ENCODE measurements at places on chromosomes 13 and 19.

- DNase-seq: no peak
Observed at GRCh38 chr13:95275322-95276036, 25.8 kb downstream of the ABCC4 start.

DNA sequence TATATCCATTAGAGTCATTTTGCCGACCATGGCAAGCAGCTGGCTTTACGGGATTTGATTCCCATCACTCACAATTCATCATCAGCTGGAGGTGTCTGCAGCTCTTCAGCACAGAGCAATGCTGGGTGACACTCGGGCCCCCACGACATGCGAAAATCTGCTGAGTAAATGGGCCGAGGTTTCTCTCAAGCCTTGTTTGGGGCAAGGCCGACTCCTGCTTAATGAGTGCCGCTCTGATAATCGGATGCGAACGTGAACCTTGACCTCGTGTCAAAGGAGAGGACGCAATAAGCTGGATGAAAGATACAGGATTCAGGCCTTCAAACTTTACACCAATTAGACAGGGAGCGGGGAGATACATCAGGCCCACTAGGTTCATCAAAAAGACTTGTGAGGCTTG, 65.2 kb downstream of the GGACT start:
- no peak for DNase-seq

- DNase-seq: no peak
Observed at GRCh38 chr19:18131841-18132596, 20.9 kb upstream of the PIK3R2 start.

DNA sequence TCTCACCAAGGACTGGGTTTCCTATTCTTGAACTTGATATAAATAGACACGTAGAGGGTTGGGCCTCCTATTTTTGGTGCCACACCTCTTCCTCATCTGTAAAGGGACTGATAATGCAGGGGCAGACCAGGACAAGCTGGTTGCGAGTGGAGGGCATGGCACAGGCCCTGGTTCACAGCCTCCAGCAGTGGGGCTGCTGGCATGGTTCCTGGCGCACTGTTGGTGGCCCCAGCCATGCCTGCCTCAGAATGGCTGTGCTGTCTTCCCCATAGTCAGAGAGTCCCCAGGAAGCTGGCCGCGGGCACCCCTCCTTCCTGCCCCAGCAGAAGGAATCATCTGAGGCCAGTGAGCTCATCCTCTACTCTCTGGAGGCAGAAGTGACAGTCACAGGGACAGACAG, 10.5 kb upstream of the OVOL3 start:
- DNase-seq: no peak

- no peak for DNase-seq
Observed at GRCh38 chr13:26705536-26705935, 55.0 kb downstream of the GPR12 start.

DNA sequence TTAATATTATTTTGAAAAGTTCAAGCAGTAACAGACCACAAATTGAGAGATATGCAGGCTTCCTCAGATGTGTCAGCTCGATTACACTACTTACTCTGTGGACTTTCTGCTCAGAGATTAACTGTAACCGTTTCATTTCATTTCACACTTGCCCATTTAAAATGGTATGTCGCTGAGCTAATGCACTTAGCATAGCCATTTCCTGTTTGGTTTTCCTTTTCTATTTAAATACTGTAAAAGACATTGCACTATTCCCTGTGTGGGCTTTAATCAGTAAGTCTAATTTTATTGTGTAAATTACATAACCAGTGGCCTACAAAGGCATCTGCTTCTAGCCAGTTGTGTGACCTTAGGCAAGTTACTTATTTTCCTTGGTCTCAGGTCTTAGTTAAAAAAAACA, 237.6 kb downstream of the LACC1 start:
- DNase-seq: no peak

DNA sequence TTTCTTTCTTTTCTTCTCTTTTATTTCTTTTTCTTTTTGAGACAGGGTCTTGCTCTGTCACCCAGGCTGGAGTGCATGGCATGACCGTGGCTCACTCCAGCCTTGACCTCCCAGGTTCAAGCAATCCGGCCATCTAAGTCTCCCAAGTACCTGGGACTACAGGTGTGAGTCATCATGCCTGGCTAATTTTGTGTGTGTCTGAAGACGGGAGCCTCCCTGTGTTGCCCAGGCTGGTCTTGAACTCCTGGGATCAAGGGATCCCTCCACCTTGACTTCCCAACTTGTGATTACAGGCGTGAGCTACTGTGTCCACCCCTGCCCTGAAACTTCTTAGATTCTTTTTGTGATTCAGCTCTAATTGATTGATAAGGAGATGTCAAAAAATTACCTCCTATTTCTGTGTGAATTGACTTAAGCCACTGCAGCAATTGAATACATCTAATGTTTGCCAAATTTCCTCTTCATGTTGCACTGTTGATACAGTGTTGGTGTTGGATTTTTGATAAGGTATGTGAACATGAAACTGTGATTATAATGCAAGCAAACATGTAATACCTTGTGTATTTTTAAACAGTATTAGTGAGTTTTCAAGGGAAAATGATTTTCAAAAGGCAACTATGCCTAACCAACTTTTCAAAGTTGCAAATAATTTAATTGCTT, 22.6 kb downstream of the KLF5 start:
- DNase-seq: no peak

DNA sequence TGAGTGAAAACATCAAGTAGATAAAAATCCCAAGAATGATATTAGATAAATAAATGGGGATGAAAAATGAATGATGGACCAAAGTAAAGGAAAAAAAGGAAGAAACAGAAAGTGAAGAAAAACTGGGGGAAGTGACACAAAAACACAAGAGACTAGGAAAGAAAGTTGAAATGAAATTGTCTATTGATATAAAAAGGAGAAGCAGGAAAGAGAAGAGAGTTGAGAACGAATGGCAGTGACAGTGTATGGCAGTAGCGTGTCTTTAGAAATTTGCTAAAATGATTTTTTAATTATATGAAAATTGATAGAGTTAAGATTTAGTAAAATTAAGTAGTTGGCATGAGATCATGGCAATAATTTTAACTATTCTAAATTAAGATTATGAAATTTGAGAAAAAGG, 36.3 kb upstream of the SGCG start:
- DNase-seq: no peak

DNA sequence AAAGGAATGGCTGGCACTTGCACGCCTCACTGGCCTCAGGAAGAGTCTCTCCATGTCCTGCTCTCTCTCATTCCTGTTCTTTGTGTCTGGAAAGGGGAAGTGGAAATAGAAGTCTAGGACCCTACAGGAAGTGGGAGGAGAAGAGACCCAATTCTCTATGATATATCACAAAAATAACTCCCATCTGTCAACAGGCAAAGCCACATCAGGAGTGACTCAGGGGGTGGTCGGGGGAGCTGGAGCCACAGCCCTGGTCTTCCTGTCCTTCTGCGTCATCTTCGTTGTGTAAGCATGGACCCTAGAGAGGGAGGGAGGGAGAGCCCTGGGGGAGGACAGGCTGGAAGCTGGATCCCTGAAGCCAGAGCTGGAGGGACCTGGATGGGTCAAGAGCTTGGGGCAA, 3.0 kb downstream of the SIGLEC9 start:
- DNase-seq: no peak

- DNase-seq: no peak
Observed at GRCh38 chr13:46756977-46757376, 40.0 kb downstream of the ESD start.

DNA sequence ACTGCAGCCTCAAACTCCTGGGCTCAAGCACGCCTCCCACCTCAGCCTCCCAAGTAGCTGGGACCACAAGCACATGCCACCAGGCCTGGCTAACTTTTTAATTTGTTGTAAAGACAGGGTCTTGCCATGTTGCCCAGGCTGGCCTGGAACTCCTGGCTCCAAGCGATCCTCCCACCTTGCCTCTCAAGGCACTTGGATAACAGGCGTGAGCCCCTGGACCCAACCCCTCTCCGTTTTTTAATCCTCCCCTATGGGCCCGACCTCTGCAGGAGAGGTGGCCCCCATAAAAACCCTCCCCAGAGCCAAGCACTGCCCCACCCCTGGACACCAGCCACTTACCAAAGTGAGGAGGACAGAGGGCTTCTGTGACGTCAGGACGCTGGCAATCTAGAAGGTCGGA, 28.6 kb downstream of the PEPD start:
- no peak for DNase-seq

DNA sequence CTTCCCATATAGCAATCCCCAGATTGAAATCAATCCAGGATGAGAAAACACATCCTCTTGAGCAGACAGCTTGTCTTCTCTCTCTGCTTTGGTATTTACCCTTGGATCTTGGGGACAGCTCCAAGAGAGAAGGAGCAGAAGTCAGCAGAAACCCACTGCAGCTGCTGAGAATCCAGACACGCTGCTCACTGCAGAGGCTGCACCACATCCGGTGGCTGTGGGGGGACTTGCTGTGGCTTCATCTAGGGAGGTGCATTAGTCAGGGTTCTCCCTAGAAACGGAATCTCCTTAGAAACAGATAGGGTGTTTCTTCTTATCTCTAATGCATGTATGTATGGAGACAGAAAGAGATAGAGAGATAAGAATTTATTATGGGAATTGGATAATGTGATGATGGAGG, 2.7 kb downstream of the CYP4F12 start:
- no peak for DNase-seq

DNA sequence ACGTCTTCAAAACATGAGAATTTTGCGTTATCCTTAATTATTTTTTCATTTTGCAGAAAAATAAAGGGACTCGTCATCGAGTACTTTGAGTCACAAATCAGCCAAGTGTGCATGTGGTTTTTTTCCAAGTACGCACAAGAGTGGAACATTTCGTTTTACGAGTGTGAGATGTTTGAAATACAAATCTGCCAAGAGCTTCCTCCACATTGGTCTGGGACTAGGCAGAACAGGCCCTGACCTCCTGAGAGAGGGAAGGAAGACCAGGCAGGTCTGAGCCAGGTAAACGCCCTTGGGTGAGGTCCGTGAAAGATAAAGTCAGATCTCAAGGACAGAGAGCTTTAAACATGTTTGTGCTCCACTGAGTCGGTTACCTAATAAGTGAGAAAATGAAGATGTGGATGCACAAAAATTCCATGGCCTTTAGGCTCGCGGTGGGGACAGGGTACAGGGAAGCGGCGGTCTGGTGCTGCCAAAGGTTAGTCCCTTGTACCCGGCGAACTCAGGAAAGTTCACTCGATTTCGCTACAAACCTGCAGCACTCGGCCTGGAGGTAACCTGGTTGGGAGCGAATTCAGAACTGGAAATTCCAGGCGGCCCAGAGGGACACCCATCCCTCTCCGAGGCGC, 473 bp upstream of the ITM2B start:
- no peak for DNase-seq

DNA sequence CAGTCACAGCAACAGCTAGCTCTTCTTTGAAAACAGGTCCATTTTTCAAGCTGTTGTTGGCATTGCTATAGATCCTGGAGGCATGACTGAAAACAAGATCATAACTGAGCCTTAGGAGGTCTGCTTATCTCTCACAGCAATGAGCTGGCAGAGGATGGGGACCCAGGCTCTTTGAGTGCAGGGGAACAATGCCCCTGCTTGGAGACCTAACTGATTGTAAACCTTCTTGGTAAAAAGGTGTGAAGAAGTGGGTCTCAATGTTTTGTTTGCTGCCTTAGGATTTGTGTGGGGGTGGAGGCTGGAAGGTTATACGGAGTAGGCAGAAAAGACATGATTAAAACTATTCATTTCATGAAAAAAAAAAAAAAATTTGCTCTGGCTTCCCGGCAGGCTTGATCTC, 94.6 kb downstream of the EFNB2 start:
- DNase-seq: no peak

DNA sequence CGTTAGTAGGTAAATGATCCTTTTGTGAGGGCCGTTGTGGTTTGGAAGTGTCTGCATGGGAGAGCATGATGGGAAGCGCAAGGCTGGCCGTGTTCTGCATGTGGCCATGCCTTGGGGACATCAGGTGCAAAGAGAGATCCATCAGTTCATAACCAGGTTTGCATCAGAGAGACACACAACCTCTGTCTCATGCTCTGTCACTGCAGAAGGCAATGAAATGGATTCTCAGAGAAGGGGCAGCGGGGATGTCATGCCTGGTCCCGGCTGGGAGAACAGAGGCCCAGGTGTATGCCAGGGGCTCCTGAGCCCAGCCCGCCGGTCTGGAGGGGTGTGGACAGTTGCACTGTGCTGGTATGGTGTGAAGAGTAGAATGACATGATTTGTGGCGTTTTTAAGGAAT, 60.2 kb downstream of the GGACT start:
- no peak for DNase-seq

DNA sequence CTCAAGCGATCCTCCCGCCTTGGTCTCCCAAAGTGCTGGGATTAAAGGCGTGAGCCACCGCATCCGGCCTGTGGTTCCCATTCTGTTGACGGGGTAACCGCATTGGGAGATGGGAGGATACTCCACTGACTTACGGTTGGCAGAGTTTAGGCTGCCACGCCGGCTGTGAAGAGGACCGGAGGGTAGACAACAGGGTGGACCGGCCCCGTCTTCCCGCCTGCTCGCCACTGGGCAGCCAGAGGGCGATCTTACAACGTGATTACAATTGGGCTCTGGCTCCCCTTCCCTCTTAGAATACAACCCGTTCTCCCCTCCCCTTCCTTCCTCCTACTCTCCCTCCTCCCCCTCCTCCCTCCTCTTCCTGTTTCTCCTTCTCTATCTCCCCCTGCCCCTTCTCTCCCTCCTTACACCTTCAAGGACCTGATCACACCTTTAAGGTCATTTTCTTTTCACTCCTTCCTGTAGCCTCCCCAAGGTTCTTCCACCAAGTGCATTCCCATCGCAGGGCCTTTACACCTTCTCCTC, 957 bp upstream of the CCDC194 start:
- no peak for DNase-seq

GRCh38 chr13:94061301-94061700, 418.2 kb downstream of the DCT start:
- peak; percentile 24 for DNase-seq

- no peak for DNase-seq
Observed at GRCh38 chr19:423691-424466, 14.9 kb upstream of the C2CD4C start.
